Sciatic nerve (tissue), 2 donors: ENCODE measurements at places on chromosomes 2 and 18.

DNA sequence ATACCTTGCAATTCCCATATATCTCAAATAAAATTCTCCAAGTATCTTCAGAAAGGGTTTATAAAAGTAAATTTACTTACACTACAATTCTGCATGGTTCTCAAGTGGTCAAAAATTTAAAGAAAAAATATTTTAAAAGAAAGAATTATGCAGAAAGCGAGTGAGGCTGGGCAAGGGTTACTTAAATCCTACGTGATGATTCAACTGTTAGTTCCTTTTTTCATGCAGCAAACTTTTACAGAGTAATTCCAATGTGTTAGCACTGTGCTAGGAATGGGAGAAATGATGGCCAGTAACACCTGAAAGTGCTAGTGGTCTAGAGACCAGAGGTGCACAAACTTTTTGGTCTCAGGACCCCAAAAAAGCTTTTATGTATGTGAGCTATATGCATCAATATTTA lies 133.4 kb downstream of the ATAD2B start:
- DNase-seq: no peak

- DNase-seq: no peak
Measured at GRCh38 chr2:62370321-62371250, 135.4 kb downstream of the TMEM17 start.

- DNase-seq: no peak
Measured at GRCh38 chr2:100812116-100812515, 7.8 kb upstream of the NPAS2 start.

- DNase-seq: no peak
Measured at GRCh38 chr18:23540867-23541266, 37.6 kb downstream of the RMC1 start.

DNA sequence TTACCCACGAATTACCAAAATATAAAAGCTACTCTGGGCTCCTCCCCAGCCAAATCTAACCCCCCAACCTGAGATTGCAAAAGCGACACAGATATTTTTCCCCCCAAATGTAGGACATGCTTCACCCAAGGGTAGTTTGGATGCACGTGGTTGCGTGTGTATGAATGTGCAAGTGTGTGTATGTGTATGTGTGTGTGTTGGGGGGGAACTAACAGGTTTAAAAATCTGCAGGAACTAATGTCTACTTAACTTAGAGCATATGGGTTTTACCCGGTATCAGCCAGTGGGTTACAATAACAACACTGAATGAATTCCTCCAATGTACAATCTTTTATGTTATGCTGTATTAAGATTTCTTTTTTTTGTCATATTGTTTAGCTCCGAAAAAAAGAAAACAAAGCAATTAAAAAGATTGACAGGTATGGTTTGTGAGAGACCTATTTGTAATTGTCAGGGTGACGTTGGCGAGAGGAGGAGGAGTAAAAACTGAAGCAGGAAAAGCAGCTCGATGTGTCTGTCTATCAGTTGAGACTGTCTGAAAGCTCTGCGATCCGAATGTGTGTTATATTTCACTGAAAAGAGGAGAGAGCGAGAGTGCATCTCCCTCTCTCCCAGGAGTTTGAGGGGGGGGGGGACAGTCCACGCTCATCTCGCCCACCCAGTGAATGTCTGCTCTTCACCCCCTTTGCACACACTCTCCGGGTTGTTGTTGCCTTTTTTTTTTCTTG lies at the start of gene TSHZ1:
Gene TSHZ1 (plus strand): TSS at position 524 of the 728 bp plus-strand sequence. CDS start 1,080 bp downstream, outside the sequence.
- peak; percentile 69 for DNase-seq

- DNase-seq: no peak
Measured at GRCh38 chr2:105909215-105909614, 164.5 kb downstream of the NCK2 start.

- DNase-seq: no peak
Measured at GRCh38 chr18:58529714-58530354, 99.1 kb downstream of the ALPK2 start.

- DNase-seq: no peak
Measured at GRCh38 chr2:37005118-37005868, 39.0 kb upstream of the STRN start.

- no peak for DNase-seq
Measured at GRCh38 chr18:58896734-58897508, 32.2 kb downstream of the ZNF532 start.

- no peak for DNase-seq
Measured at GRCh38 chr2:67645280-67646138, 248.4 kb downstream of the ETAA1 start.

GRCh38 chr2:188580738-188581137 lies 289.1 kb downstream of the GULP1 start:
- no peak for DNase-seq

DNA sequence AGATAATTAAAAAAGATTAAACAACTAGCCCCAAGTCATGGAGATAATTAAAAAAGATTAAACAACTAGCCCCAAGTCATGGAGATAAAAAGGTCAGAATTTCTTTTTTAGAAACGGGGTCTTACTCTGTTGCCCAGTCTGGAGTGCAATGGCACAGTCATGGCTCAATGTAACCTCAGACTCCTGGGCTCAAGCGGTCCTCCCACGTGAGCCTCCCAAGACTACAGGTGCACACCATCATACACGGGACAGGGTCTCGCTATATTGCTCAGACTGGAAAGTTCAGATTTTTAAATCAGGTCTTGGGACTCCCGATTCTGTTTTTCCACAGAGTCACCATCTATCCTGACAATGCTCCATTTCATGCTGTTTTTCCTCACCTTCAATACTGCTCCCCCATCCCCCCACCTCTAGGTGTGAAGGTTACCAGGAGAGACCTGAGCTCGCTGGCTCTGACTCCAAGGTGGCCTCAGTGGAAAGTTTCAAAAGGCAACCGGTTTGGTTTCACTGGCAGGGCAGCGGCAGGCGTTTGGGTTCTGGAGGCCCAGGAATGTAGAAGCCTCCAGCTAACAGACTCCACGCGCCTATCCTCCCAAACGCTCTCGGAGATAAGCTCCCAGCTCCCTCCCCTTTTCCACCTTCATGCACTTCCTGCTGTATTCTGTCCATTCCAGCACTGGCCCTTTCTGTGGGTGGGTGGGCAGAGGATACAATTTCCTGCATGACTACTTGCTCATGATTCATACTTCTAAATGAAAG lies 2.9 kb upstream of the SEMA4C start:
- no peak for DNase-seq

- no peak for DNase-seq
Measured at GRCh38 chr2:201046881-201047280, 24.6 kb downstream of the HYCC2 start.

- no peak for DNase-seq
Measured at GRCh38 chr2:200288670-200289429, 17.6 kb upstream of the SPATS2L start.

- DNase-seq: no peak
Measured at GRCh38 chr2:30820381-30821055, 13.3 kb upstream of the CAPN13 start.

DNA sequence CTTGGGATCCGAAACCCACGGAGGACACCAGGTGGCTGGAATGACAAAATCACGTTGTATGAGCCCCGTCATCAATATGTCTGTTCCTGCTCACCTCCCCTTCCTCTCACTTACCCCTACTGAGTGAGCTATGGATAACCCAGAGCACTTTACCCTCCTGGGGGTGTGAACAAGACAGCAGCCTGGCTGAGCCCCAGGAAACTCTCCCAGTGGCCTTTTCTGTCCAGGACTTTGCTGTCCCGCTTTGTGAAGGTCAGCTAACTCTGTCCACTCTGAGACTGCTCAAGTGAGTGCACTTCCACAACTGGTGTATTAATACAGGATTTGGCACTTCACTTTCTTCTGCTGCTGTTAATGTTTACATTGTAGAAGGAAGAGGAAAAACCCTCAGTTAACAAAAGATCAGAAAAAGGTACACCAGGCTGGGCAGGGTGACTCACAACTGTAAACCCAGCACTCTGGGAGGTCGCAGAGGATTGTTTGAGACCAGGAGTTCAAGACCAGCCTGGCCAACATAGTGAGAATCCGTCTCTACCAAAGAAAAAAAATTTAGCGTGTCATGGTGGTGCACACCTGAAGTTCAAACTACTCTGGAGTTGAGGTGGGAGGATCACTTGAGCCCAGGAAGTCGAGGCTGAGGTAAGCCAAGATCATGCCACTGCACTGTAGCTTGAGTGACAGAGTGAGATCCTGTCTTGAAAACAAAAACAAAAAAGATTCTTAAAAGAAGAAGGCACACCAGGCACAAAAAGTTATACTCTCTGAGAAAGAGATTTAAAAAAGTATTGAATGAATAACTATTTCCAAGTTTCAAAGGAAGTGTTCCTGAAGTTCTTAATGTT lies 90.3 kb downstream of the CLHC1 start:
- no peak for DNase-seq

DNA sequence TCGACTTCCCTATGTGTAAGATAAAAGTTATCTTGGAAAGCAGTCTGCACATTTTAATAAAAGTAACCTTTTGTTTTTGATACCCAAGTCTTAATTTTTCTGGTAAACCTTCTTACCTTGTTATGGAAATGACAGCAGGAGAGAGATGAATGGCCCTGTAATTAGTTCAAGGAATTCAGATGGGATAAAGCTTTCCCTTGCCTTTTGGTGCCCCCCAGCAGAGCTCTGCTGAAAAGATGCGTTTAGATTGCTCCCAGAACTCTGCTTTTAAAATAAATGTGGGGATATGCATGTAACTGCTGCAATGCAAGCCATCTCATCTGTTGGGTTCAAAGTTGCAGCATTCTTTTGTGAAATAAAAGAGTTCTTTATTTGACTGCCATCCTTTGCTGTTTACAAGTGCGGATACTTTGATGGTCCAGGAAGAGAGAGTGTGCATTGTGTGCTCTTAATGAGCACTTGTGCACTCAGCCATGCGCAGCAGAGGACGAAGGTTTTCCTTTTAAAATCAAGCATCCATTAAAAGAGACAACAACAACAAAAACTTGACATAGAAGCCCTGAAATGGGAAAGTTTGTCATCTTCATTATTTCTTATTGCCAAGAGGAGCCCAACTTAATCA lies 176.7 kb upstream of the ST6GAL2 start:
- DNase-seq: no peak

DNA sequence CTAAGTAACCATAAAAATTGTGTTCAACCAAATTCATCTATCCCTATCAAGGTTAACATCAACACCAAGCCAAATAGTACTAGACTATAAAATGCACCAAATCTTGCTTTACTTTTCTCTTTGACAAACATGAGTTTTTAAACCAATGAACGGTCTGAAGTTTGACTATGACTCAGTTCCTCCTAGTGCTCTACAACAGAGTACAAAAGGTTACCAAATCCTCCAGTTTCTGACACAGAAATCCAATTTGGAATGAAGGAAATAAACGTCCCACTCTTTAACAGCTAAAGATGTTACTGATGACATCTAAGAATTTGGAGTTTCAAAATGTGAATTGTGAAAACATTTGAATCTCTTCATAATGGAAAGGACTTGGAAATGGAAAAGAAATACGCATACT lies 11.8 kb upstream of the ACVR1 start:
- DNase-seq: no peak

- no peak for DNase-seq
Measured at GRCh38 chr18:49022311-49023161, 71.8 kb upstream of the SMAD7 start.

DNA sequence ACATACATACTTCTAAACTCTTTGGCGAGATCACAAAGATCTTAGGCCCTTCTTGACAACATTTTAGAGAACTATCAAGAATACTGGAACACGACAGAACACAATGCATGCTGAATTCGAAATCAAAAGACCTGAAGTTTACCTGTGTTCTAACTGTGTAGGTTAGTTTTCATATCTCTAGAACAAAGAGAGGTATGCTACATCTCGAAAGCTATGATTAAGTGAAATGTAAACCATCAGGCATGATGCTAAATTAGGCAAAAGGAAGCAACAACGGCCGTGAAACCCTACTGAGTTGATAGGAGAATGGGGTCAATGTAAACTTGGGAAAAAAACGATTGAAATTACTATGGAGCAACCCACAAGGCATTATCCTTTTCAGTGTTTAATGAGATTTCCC lies 43.7 kb downstream of the IKZF2 start:
- no peak for DNase-seq

DNA sequence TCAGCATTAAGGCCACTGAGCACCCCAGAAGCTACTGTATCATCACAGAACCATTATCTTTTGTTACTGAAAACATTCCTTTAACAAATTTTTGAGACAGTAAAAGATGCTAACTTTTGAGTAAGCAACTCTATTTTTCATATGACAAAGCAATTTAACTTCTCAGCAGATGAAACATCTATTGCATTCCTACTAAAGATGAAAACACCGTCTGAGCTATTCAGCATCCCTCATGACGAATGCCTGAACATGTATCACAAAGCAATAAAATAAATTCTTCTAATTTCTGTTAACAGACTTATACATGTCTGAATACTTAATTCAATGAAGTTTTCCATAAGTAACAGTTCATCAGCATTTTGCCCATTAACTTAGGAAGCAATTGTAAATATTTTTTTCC lies 23.9 kb downstream of the CHN1 start:
- no peak for DNase-seq

DNA sequence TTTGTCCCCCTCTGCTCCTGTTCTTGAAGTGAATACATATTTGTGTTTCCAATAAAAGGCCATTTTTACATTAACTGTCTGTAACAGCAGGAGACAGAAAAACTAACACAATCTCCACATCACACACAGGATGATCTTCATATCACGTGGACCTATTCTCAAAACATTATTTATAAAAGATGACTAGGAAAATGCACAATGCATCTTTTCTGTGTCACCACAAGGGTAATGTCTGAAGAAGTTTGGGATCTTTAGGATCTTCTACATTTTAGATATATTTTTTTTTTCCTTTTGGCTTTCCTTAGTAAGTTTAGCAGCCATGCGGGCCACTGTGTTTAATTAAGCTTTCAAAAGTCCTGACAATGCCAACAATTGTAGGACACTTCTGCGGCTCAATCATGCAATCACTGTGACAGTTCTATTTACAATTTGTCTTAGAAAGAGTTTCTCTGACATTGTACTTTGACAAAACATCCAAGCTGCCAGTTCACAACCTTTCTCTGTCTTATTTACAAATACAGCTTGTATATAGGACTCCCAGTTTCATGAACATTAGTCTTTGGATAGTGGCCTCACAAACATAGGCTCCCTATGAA lies 12.3 kb downstream of the BCL11A start:
- DNase-seq: no peak

DNA sequence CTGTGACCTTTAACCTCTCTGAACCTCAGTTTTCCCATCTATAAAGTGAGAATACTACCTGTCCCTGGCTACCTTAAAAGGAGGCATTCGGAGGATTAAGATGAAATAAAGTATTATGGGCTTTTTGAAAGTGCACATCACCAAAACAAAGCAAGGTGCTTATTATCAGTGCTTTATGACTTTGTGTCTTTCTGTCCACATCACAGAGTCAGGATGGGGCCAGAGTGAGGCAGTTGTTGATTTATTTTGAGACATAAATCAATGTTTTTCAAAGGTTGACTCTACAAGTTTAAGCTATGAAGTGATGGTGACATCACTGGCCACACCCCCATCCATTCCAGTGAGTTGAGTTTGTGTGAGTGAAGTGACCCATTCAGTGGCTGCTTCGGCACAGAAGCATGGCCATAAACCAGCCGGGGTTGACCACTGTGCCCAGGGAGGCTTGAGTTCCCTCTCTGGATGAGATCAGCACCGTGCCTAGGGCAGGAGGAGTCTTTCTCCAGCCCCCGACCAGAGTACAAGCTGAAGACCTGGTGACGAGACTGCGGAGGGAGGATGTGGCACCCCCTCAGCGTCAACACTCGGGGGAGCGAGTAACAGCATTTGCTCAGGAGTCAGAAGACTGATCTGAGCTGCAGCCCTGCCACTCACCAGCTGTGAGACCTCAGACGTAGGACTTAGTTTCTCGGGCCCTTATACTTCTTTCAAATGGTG lies 89.0 kb upstream of the PPP1CB start:
- no peak for DNase-seq
